EL (cell line): ENCODE measurements at places on chromosomes 6 and 20.

GRCh38 chr6:37889486-37889885, 70.0 kb downstream of the ZFAND3 start:
- no peak for DNase-seq

GRCh38 chr6:23302514-23302913, 733.1 kb downstream of the HDGFL1 start:
- DNase-seq: no peak

GRCh38 chr20:4800676-4801449, 79.2 kb downstream of the PRND start:
- no peak for DNase-seq

DNA sequence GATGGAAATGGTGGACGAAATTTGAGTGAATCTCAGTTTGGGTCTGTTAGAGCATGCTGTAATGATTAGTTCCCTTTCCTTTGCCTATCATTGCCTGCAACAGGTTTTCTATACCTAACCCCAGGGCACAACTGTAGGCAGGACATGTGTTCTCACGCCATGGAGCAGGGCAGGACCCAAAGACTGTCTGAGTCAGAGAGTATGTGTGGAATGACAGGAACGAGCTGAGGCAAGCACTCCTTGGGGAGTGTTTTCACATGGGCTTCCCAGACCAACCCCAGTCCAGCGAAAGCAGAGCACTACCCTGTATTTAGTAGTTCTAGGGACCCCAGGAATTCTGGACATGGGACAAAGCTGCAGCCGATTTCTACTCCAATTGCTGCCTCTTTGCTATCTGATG, 234.2 kb downstream of the HACE1 start:
- peak; percentile 98 for DNase-seq

- DNase-seq: no peak
Measured at GRCh38 chr6:15674690-15675386, 12.0 kb upstream of the DTNBP1 start.

- DNase-seq: peak; percentile 50
Measured at GRCh38 chr6:55617272-55617671, 38.3 kb upstream of the HMGCLL1 start.

DNA sequence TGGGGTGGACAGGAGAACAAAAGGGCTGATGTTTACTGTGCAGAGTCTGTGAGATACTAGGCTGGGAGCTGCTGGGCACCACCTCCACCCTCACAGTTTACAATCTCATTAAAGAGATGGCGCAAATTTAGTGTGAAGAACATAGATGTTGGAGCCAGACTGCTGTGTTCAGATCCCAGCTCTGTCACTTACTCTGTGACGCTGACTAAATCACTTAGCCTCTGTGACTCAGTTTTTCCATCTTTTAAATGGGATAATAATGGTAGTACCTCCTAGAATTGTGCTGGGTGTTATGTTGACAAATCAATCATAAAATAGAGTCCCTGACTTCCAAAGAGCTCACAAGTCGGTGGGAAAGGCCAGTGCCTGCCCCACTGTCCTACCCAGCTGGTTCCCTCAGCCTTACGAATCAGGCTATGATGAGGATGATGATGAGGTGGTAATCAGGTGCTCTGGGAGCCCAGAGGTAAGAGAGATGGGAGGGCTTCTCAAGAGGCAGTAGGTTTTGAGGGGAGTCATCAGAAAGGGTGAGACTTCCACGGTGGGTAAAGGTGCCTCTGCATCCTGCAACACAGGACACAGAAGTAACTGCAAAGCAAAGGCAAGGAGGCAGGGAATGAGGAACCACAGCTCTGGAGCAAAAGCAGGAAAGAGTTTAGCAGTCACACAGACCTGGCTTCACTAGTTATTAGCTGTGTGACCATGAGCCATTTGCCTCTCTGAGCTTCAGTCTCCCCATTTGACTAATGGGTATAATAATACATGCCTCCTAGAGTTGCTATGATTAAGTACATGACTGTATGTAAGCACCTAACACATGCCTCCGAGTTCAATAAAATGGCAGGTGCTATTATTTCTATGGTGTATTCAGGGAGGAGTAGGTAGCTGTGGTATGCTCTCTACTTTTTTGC, 8.9 kb downstream of the FYN start:
- DNase-seq: no peak

DNA sequence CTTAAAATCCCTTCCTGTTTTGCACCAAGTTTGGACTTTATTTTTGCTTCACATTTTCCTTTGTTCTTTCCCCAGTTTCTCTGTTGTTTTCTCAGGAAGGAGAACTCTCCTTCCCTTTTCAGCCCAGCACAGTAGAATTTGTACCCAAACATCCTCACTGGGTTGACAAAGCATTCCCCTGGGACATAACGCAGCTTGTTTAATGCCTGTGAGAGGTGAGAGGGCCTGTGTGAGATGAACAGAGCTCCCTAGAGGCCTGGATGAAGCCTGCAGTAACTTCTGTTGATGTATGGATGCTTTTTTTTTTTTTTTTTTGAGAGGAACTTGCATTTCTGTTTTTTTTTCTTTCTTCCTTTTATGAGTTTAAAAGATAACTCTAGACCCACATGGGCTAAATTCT, 104.9 kb upstream of the SLC22A23 start:
- no peak for DNase-seq

DNA sequence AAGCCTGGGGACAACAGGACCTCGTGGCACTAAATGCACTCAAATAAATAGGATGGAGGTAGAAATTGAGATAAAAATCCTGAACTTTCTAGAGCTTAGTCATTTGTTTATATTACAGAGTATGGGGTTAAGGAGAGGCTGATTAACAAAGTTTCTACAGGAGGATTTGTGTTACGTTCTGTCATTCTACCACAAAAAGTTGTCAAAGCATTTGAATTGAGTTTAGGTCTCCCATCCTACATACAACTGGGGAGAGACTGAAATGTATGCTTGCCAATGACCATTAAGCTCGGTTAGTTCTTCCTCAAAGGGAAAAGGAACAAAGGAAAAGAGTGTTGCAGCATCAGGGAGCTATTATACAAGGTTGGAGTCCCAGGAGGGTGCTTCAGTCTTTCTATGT, 597.9 kb downstream of the COL12A1 start:
- DNase-seq: peak; percentile 28

- DNase-seq: no peak
Measured at GRCh38 chr6:135854799-135855198, 3.3 kb downstream of the PDE7B start.

DNA sequence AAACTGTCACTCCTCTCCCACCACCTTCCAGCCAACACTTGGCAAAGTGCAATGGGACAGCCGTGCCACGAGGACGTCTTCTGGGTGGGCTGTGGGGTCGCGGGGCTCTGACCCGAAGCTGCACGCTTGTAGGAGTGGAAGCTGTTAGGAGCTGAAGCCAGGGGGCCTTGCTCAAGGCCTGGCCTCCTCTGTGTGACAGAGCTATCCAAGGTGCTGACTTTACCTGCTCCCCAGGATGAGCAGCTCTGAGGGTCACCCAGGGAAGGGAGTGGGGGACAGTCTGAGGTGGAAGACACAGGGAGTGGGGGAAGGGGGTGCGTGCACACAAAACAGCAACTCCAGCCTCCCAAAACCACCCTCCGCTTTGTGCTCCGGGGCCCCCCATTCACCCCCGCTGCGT, 17.5 kb upstream of the CHRNA4 start:
- DNase-seq: no peak

DNA sequence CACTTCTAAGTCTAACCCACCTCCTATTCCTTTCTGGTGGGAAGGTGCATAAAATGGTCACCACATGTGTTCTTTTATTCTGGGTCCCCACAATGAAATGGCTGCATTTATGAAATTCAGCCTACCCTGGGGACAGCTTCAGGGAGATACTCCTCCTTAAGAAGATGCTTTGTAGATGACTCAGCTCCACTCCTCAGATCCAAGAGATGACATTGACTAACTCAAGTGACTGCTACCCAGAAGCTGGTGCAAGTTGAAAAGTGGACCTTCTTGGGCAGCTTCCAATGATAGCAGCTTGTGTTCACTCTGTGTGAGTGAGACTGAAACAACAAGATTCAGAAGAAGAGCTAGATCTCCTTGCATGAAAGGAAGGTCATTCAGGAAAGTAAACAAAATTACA, 113.4 kb downstream of the SCP2D1 start:
- DNase-seq: peak; percentile 11

DNA sequence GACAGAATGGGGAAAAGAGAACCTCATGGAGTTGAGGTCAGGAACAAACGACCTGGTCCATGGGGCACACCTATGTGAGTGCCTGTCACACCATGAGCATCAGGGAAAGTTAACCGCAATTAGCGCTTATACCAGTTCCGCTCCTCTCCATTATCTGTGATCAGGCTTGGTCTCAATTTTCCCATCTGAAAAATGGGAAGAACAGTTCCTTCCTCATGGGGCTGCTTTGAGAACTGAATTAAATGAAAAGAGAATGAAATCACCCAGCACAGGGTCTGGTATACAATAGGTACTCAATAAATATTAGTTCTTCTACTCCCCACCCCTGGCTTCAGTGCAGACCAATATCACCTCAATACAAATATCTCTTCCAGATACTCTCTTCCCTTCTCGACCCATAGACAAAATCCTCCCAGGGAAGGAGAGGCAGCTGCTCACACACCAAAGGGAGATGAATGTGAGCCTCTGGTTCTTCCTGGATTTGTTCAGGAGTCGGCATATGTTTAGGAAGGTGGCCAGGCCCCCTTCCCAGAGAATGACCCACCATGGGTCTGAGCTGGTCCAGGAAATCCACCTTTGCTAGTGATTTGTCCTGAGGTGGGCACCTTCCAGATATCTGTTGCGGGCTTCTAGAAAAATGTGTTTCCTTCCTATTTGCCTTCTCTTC, 2.4 kb upstream of the PTGIS start:
- no peak for DNase-seq

GRCh38 chr6:43570876-43571441, 4.9 kb downstream of the XPO5 start:
- peak; percentile 32 for DNase-seq

GRCh38 chr6:167298127-167298526, 7.0 kb downstream of the UNC93A start:
- DNase-seq: no peak

- DNase-seq: peak; percentile 66
Measured at GRCh38 chr6:107763946-107764345, 60.2 kb downstream of the SCML4 start.

DNA sequence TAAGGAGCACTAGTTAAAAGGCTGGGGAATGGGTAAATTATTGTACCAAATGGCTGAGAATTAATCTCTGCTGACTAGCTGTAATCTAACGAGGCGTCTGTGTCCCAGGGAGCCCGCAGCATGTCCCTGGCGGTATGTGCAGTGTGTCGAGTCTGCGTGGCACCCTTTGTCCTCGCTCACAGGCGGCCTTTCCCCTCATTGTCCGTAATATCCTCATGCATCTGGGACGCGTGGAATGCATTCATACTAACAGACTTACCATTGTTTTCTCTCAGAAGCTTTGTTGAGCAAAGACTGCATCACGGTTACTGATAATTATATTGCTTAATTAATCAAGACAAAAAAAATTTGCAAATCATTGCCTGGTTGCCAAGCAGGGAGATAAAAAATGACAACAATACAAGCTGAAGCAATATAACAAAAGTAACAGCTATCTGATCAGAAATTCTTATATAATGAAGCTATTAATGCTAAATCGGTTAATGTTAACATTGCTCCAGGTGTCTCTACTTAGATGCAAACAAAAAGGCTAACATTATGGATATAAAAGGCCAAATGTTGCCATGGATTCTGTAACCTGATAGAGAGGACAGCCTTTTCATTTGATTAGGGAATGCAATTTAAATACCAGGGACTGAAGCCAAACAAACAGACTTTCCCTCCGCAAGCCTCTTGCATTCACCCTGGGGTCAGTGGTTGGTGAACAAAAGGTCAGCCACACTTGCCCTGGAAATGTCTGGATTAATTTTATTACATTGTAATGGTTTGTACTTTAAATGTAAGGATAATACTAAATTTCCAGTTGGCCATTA, 124.8 kb downstream of the INSM1 start:
- no peak for DNase-seq

- DNase-seq: no peak
Measured at GRCh38 chr6:54970337-54970736, 123.8 kb downstream of the FAM83B start.

- peak; percentile 12 for DNase-seq
Measured at GRCh38 chr6:11929241-11929835, 82.8 kb upstream of the HIVEP1 start.

GRCh38 chr6:5679270-5679669, 327.5 kb downstream of the NRN1 start:
- DNase-seq: no peak

GRCh38 chr6:96975852-96976251, 51.3 kb downstream of the KLHL32 start:
- DNase-seq: no peak

GRCh38 chr6:55954436-55954835, 79.0 kb upstream of the BMP5 start:
- no peak for DNase-seq

DNA sequence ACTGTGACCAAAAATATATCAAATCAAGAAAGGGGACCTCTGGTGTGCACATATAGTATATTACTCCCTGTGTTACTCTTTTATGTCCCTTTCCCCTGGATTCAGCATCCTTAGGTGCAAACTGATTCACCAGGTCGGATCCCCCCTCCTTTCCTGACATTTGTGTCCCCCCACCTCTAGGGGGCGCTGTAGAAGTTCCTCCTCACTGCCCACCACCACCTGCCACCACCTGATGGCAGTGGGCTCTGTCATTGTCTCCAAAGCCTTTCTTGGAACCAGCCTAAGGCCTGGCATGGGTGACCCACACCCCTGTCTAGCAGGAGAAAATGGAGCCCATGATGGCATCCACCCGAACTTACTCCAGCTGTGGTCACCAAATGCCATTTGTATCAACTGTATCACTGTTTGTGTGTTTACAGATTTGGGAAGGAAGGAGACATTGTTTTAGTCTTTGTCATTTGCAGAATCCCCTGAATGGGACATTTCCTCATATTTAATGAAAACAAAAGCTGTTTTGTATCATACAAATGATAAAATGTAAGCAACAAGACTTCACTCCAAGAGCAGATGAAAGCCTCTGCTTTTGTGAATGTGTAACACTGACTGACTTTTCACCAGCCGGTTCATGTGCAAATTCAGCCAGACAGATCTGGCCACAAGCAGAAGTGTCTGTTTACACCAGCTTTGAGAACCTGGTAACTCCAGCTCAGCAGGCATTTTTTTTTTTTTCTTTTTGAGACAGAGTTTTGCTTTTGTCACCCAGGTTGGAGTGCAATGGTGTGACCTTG, 66.2 kb downstream of the ARMC2 start:
- peak; percentile 6 for DNase-seq

GRCh38 chr20:34713194-34713943, 9.2 kb downstream of the TP53INP2 start:
- DNase-seq: peak; percentile 99

GRCh38 chr6:6915219-6915618, 192.5 kb upstream of the RREB1 start:
- DNase-seq: no peak

DNA sequence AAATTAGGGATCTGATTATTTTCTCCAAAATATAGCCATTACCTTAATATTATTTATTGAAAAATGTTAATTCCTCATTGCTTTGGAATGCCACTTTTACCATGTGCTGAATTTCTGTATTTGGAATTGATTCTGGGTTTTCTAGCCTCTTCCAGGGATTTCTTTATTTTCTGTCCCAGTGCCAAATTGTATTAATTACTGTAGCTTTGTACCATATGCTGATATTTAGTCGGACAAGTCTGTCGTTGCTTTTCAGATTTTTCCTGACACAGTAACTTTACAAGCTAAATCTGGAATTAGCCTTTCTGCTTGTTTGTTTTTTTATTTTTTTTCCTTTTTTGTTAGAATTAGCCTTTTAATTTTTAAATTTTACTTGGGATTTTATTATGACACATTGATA, 10.9 kb upstream of the TMEM14B start:
- no peak for DNase-seq
